ENCODE measurements at places on chromosomes 2 and 18.

DNA sequence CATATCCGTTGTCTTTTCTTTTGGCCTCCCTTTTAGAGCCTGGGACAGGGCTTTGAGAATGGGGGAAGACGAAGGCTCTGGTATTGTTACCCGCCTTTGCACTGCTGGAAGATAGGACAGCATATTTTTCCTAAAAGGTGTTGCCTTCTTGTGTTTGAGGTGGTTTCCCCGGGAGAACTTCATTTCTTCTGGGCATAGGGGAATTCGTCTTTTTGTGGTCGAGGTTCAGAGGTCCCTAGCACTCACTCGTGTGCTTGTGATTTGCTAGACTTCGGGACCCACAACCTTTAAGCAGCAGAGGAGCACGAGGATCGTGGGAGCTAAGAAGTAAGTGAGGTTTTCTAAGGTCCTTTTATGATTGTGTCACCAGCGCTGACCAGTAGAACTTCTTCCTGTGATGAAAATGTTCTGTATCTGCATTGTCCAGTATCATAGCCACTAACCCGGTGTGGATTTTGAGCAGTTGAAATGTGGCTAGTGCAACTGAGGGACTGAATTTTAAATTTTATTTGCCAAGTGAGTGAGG lies 611 bp downstream of the ZNF512 start:
- peak; percentile 36 for DNase-seq

DNA sequence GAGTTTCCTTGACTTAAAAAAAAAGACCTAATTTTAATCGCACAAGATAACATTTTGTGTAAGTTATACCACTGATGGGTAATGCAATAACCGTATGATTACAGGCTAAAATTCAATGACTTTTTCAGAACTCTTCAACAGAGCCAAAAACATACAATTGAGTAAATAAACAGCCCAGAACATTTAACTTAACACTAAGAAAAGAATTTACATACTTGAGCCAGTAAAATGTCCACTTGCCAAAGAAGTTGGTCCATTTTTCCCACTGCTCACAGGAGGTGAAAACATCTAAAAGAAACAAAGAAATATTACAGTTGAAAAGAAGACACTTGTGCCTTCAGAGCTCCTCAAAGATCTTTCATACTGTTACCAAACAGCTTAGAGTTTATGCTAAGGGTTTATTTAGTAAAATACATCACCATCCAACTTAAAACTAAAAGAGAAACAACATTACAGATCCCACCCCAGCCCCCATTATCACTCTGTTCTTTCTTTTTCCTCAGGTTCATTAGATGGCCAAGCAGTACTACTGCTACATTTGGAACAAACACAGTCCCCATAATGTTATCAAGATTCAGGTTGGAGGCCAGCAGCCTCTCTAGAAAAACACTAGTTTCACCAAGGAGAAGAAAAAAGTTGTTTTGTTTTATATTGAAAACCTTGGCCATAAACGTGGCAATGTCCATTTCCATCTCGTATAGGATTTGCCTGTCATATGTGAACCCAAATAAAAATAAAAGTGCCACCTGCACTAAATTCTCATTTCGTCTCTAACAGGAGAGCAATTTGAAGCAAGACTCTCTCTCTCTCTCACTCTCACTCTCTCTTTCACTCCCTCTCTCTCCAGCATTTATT lies 2.7 kb downstream of the TCF4 start:
- no peak for DNase-seq

- DNase-seq = no peak
Observed at GRCh38 chr2:45257820-45258219, 248.6 kb upstream of the SIX2 start.

- peak; percentile 37 for DNase-seq
Observed at GRCh38 chr2:164260506-164260905, 360.8 kb downstream of the GRB14 start.

DNA sequence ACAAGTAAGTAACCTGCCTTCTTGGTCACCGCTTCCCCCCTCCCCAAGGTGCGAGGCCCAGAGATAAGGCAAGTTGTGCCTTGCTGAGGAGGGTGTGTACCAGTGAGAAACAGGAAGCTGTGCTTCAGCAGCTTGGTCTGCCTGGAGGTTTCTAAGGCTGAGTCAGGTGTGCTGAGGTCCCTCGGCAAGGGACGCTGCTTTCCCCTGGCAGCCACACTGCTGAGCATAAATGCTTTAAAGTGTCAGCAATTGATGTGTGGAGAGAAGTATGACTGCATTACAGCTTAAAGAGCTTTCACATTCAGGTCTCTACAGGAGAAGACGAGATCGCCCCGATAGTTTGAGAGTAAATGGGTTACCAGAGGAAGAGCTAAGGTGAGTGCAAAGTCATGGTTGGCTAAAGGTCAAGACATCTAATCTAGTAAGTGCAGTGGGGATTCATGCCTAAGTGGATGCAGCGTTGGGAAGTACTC lies 86.9 kb downstream of the LIMS1 start:
- DNase-seq = no peak

DNA sequence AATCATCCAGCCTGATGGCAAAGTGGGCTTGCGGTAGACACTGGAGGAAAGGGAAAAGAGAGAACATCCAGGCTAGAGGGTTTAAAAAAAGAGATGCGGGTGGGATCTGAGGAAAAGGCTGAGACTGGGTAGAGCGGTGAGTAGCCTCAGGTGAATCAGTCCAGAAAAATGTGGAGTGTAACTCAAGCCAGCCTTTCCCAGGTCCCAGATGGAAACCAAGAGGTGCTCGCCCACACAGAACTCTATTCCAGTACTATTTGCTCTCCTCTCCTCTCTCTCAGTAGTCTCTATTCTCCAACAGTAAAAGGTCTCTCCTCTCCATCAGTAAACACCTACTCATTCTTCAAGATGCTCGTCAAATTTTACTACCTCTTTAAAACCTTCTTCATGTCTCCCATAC lies 38.3 kb upstream of the NRP2 start:
- DNase-seq = no peak

DNA sequence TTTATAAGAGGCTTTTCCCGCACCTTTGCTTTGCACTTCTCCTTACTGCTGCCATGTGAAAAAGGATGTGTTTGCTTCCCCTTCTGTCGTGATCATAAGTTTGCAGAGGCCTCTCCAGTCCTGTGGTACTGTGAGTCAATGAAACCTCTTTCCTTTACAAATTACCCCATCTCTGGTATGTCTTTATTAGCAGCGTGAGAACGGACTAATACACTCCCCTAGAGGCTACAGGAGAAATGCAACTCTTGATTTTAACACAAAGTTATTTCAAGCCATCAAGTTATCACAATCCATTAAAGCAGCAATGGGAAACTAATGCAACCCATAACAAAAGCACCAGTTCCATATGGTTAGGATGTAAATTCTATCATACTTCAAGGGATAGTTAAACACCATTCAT lies 1378.8 kb upstream of the DDX18 start:
- no peak for DNase-seq

- peak; percentile 52 for DNase-seq
Observed at GRCh38 chr2:167294776-167295140, 406.5 kb downstream of the XIRP2 start.

- no peak for DNase-seq
Observed at GRCh38 chr18:42228581-42228980, 273.5 kb downstream of the PIK3C3 start.

DNA sequence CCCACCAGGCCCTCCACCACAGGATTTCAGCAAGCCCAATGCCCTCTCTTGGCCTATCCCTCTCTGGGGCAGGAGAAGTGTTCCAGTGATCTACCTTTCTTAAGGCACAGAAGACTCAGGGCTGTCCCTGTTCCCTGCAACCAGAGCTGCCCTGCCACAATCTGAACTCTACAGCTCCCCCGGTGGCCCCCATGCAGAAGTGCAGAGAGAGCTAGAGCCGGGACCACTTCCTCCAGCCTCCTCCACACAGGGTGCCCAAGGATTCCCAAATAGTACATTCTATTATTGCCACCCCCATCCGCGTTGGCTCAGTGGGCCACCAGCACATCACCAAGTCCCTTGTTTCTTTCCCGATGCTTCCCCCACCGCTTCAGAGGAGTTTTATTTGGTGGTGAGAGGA lies 114.8 kb upstream of the PTPRM start:
- DNase-seq = peak; percentile 32

GRCh38 chr2:232888839-232889529 lies 18.9 kb downstream of the SNORC start:
- no peak for DNase-seq
